ENCODE measurements at places on chromosomes 1 and 21.
A peak's percentile ranks its signal among the peaks of the same experiment; 100 is the strongest.

- peak; percentile 84 for DNase-seq
Observed at GRCh38 chr21:35850029-35850428, 210.3 kb downstream of the SETD4 start.

- DNase-seq, result no peak
Observed at GRCh38 chr1:194184974-194185373, 998.6 kb upstream of the B3GALT2 start.

GRCh38 chr1:230895452-230895851 is 27.1 kb upstream of the C1orf198 start:
- DNase-seq, result no peak

- peak; percentile 74 for DNase-seq
Observed at GRCh38 chr1:236287757-236288619, 6.2 kb upstream of the ERO1B start.

- peak; percentile 60 for DNase-seq
Observed at GRCh38 chr1:155522069-155522468, 40.5 kb downstream of the ASH1L start.

- no peak for DNase-seq
Observed at GRCh38 chr1:209171151-209171550, 412.4 kb upstream of the CAMK1G start.

DNA sequence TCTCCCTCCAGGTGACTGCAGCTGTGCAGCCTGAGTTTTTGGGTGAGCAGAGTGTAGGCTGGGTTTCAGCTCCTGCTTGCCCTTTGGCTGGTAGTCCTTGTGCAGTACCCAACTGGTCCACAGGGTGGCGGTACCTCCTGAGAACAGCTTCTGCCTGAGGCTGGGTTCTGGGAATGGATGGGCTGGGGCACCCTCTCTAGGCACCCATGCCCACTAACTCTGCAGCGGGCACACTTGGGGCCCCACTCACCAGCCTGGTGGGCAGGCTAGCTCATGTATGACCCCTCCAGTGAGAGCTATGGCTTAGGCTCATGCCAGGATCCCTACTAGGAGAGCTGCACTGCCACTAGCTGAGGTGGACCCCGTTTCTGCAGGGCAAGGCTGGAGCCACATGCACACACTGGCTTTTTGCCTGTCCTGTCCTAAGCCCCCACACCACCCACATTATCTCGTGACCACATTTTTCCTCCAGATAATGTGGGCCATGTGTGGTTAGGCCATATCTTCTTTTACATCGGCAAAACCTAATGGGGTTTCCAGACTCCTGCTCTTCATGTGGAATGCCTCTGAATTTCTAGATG is 15.5 kb upstream of the GSTM4 start:
- peak; percentile 70 for DNase-seq

GRCh38 chr1:107883562-107883961 is 81.4 kb downstream of the VAV3 start:
- DNase-seq, result no peak

- no peak for DNase-seq
Observed at GRCh38 chr1:209655411-209656231, 3.4 kb upstream of the LAMB3 start.

DNA sequence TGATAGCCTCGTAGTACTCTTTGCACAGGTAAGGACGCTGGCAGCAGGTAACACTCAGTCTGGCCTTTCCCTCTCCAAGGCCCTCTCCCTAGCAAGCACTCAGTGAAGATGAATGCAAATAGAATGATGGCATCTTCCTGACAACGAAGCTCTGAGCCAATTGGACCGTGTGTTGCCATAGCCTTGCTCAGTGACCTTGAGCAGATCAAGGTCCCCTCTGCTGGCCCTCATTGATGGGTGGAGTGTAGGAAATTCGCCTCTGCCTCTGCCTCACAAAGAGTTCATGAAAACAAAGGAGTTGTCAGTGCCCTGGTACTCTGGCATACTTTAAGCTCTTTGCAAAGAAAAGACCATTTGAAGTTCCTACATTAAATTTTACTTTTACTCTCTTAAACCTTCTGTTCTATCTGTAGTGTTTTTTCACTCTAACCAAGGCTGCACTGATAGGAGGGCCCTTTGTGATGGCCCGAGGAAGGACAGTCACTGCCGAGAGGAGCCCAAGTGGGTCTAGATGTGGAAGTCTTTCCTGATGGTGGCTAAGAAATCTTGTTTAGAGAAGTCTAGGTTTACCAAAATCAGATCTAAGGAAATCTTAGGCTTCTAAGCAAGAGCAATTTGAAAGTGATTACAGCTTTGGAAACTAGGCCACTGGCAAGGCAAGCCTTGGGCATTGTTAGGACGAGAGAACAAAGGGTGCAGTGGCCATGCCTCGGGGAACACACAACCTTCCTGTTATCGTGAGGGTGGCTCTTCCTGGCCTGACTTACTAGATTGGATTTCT is 38.2 kb downstream of the SMYD2 start:
- no peak for DNase-seq

DNA sequence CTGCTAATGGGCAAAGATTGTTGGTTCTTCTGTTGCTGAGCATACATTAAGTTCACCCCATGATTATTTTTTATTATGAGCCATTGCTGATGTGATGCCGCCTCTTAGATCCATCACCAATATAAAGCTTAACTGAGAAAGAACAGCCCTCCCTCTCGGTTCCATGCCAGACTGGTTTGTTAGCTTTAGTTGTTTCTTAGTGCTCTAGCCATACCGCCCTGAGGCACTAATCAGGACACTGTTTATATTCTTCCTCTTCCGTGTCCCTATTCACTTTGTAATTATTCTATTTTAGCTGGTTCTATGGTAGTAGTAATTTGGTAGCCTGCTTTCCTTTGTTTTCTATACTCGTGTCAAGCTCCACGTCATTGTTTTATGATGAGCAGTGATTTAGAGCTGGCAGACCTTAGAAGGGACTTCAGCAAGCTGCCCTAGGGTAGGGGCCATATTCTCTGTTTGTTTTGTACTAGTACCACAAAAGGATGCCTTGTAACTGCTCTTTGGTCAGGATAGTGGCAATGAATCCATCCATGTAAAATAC is 27.3 kb upstream of the PDPN start:
- no peak for DNase-seq

DNA sequence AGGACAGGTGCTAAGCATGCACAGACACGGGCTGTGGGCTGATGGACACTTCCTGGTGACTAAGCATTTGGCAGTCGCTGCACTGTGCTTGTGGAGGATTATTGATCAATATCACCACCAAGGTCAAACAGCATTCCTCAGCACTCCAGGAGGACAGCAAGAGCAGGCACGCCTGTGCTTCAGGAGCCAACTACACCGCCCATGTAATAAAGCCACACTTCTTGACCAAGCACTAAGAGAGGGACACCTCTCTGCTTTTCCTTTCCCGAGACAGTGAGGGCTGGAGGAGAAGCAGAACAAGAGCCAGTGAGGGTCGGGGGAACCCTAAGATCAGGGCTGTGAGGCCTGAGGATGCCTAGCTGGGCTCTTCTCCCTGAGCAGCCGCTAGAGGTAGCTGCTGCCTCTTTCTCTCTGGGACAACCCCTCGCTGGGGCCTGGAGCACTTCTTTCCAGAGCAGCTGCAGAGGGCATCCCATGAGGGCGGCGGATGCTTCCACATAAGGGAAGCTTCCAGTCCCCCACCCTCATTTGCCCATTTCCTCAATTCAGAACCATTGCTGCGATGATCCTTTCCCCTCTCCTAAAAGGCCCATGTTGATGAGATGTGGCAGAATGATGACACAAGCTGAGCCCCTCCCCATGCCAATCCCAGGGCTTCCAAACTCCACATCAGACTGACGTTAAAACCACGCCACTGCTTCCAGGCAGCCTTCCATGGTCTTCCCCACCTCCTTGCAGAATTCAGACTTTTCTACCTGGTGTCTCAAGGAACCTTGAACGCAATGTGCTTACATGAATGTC is 19.1 kb downstream of the RAB7B start:
- DNase-seq, result peak; percentile 70

GRCh38 chr21:37620401-37620800 is 253.8 kb downstream of the DYRK1A start:
- peak; percentile 57 for DNase-seq

DNA sequence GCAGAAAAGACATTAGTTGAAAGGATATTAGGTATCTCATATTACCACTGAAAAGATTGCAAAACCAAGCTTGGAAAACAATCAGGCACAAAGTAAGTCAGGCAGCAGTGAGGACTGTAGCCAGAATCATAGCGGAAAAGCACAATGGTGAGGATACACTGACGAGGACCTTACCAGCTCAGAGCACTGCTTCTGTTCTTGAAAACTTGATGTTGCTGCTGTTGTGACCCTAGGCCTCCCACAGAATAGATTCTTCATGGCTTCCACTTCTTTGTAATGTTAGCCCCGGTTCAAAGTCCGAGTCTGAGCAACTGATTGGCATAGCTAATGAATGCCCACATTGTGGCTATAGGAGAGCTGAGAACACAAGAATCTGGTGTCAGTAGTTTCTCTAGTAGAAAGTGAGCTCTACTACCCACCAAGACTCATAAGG is 45.2 kb upstream of the LRRC8C start:
- no peak for DNase-seq

DNA sequence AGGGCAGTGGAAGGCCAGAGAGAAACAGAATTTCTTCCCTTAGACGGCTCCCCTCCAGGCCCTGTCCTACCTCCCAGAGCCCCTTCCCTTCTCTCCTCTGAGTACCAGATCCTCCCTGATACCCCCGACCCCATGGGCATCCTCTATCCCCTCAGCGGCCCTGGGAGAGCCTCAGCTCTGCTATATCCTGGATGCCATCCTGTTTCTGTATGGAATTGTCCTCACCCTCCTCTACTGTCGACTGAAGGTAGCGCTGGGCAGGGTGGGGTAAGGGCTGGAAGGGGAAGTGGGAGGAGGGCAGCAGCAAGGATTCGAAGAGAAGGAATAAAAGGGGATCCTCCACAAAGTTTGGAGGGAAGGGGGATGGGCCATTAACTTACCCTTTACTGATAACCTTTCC is 2.7 kb downstream of the FCER1G start:
- no peak for DNase-seq

GRCh38 chr1:219847215-219847855 is 81.0 kb downstream of the SLC30A10 start:
- DNase-seq, result peak; percentile 3

- no peak for DNase-seq
Observed at GRCh38 chr1:74946388-74946787, 187.8 kb upstream of the LHX8 start.

DNA sequence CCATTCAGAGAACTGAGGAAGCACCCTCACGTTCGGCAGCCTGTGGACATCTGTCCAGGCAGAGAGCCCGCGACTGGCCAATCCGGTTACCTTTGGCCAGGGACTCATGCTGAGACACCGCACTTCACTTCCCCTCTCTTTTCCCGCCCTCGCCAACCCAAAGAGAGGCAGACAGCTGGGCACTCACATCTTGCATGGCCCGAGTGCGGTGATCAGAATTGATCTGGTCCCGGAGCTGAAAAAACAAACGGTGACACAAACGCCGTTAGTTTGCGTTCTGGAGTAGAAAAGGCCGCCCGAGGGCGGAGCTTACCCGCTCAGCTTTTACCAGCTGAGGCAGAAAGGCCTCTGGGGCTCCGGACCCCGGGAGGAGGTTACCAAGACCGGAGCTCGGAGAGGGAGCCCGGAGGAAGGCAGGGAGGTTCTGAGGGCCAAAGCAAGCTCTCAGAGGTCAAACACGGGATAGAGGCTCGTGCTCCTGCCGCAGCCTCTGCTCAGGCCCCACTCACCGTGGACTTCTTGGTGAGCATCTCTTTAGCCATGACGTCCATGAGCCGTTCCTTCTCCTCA is 376 bp downstream of the SF3A3 start:
- DNase-seq, result peak; percentile 59

DNA sequence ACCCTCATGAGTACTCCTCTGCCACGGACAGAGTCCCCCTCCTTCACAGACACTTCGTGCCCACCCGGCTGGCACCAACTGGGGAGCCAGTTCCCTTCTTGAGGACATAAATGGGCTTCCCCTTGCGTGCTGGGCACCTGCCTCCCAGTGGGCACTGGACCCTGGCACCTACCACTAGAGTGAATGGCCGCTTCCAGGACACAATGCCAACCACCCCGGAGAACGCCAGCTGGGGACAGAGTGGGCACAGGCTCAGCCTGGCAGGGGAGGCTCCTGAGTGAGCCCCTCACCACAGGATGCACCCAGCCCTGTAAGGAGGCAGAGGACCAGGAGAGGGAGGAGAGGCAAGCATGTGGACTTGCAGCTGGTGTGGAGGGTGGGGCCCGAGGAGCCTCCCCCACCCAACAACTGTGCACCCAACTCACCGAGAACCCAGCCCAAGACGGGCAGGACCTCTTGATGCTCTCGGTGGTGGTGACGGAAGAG is 1.0 kb downstream of the ENTREP3 start:
- no peak for DNase-seq

DNA sequence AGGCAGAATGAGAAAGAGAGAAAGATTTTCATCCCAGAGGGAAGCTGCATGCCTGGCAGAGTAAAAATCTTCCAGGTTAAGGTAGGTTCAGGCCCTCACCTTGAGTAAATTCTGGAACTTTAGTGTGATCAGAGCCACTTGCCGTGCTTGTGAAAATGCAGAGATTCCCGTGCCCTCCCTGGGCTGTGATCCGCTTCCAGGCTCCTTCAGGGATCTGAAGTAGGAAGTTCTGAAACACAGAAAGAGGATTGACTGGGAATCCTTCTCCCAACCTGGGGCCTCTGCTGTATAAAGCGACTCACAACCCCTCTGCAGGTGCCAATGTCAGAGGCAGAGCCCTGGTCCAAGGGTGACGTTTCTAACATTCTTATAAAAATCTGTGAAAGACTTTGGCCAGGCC is 26.6 kb downstream of the NUAK2 start:
- no peak for DNase-seq
